AG04450 (cell line): ENCODE measurements at places on chromosomes 7 and 10.

DNA sequence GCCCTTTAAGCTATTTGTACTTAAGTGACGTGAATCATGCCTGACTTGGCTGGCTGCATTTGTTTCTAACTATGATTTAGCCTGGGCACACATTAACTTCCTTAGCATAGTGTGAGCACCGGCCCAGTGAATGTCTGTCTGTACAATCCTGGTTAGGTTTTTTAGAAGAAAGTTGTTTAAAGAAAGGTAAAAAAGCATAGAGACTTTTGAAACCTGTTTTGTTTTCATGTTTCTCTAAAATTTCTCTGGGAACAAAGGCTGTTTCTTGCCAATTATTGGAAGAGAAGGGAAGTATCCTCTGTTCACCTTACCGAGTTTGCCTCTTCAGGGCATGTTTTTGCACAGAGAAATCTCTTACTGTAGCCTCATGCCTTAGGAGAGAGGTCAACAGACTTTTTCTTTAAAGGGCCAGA, 42.9 kb upstream of the MET start:
- no peak for DNase-seq

DNA sequence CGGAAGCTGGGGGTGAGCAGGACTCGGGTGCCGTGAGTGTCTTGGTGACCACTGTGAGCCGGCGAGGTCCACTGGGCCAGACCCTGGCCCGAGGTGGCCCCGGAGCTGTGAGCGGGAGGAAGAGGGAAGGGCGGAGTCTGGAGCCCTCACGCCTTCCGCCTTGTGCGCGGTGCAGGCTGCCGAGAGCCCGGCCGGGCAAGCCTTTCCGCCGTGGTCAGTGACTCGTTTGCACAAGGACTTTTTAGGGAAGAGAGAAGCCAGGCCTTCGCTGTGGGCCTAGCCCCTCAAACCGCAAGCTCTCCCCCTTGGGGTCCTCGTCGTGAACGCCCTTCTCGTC, 40.9 kb upstream of the ZNF32 start:
- no peak for DNase-seq

GRCh38 chr7:113799896-113800295, 118.9 kb downstream of the PPP1R3A start:
- no peak for DNase-seq

DNA sequence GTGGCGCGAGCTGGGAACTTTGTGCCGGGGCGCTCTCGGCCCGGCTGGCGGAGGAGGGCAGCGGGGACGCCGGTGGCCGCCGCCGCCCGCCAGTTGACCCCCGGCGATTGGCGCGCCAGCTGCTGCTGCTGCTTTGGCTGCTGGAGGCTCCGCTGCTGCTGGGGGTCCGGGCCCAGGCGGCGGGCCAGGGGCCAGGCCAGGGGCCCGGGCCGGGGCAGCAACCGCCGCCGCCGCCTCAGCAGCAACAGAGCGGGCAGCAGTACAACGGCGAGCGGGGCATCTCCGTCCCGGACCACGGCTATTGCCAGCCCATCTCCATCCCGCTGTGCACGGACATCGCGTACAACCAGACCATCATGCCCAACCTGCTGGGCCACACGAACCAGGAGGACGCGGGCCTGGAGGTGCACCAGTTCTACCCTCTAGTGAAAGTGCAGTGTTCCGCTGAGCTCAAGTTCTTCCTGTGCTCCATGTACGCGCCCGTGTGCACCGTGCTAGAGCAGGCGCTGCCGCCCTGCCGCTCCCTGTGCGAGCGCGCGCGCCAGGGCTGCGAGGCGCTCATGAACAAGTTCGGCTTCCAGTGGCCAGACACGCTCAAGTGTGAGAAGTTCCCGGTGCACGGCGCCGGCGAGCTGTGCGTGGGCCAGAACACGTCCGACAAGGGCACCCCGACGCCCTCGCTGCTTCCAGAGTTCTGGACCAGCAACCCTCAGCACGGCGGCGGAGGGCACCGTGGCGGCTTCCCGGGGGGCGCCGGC, 870 bp downstream of the FZD1 start:
- DNase-seq = no peak

DNA sequence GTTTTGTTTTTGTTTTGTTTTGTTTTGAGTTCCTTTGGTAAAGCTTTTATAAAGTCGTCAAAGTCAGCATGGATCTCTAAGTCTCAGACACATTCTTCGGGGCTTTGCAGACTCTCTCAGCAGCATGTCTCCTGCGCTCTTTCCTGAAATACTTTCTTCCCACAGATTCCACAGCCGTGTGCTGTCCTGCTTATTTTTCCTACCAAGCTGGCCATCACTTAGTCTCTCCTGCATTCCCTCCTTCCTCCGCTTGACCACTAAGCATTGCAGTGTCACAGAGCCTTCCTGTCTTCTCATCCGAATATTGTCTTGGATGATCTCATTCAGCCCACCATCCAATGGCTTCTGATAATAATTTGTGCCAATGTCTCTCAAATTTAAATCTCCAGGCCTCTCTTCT, 434.3 kb upstream of the C7orf33 start:
- no peak for DNase-seq

- DNase-seq = no peak
Measured at GRCh38 chr7:127884066-127884559, 147.1 kb downstream of the LRRC4 start.

DNA sequence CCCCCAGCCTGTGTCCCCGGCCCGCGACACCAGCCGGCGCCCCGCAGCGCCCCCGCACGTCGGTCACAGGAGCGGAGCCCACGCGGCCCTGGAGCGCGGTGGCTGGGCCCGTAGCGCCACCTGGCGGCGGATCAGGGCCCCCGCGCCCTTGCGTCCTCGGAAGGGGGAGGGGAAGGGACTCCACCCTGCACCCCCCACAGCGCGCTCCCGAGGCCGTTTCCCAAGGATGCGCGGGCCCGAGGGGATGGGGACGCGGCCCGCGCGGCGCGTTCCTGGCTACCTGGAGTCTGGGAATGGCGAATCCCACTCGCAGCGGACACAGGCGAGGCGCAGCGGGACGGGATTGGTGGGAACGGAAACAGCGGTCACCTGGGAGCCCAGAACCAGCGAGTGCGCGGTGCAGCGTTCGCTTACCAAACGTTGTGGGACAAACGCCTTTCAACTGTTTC, 23.8 kb upstream of the MKI67 start:
- DNase-seq = peak; percentile 11

- no peak for DNase-seq
Measured at GRCh38 chr10:116697816-116698215, 44.5 kb downstream of the HSPA12A start.

DNA sequence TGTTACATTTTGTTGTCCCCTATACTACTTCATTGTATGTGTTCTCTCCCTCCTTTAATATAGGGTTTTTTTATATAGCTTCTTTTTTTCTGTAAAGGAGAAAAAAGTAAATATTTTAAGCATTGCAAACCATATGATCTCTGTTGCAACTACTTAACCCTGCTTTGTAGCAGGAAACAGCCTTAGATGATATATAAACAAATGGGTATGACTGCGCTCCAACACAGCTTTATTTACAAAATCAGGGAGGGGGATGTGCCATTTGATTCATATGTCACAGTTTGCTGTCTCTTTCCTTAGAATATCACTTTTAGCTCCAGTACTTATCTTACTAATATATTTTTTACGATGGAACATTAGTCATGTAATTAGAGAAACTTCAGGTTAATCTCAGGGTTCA, 155.2 kb upstream of the GNAI1 start:
- peak; percentile 66 for DNase-seq

- no peak for DNase-seq
Measured at GRCh38 chr10:63765126-63765525, 243.9 kb downstream of the REEP3 start.

- DNase-seq = peak; percentile 81
Measured at GRCh38 chr7:44633254-44634186, 27.1 kb downstream of the OGDH start.

DNA sequence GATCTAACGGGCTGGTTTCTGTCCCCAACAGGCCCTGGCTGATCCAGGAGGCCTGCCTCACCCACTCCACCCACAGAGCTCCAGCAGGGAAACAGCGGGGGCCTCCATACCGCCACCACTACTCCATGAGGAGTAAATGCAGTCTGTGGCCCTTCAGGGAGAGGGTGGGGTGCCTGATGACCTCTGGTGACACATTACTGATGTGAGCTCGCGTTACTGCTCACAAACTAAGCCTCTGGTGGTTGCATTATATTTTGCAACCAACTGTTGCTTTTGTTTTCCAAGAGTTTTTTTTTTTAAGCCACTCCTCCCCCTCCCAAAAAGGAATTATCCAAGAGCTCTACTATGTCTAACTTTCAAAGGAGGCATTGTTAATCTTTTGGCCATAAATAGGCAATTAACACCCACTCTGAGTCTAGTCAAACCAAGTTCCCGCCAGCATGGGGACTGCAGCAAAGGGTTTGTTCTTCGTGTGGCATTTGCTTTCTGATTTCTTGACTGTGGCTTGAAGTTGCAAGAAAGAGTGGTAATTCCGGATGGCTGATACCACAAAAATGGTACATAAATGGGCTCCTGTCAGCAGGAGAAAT, 72.6 kb downstream of the FAM53B start:
- DNase-seq = no peak

DNA sequence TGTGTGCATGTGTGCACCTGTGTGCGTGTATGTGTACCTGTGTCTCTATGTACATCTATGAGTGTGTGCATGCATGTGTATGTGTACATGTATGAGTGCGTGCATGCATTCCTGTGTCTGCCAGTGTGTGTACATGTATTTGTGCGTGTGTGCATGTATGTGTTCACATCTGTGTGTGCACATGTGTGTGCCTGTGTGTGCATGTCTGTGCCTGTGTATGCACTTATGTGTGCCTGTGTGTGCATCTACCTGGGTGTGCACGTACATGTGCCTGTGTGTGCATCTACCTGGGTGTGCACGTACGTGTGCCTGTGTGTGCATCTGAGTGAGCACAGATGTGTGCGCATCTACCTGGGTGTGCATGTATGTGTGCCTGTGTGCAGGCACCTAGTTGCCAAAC, 102.2 kb upstream of the DIP2C start:
- DNase-seq = no peak

- no peak for DNase-seq
Measured at GRCh38 chr7:11120675-11121220, 147.1 kb downstream of the PHF14 start.

DNA sequence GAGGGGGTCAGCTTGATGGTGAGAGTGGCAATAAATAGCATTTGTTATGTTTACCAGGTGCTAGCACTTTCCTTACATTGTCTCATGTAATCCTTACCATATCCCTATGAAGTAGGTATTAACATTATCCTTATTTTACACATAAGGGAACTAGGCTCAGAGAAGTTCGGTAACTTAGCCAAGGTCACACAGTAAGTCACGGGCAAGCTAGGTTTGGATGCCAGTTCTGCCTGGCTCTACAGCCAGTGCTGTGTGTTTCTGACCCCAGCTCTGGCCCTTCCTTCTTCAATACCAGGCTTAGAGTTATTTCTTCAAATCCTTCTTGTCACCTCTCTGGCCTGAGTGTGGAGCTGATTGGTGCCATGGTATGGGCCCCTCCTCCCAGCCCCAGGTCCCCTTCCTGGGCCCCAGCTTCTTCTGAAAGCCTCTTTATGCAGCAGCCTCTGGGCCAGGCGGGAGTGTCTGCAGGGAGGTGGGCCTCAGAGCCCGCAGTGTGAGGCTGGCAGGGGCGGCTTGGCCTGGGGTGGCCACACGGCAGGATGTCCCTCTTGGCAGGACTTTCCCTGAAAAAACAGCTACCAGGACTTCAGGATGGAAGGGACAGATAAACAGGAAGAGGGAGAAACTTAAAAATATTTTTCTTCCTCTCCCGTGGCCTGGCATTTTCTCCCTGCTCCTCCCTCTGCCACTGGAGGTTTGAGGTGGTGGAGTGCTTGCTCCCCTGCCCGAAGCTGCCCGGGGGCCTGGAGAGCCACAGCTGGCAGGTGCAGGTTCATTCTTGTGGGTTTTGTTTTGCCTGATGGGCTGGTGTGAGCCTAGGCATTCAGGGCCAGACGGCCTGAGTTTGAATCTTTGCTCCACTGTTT, 20.6 kb downstream of the PALD1 start:
- no peak for DNase-seq

- no peak for DNase-seq
Measured at GRCh38 chr7:145016068-145016467, 180.2 kb upstream of the TPK1 start.
